Forelimb muscle (tissue), 1 donor: ENCODE measurements at places on chromosomes 2 and 18. TPM values are rescaled to one million over a fixed set of nuclear protein-coding genes. Genes with fewer than 3 reads are reported as not detected.

Gene DYNAP
- 0.10 TPM for polyA plus RNA-seq

Gene SERPINB12
- 0.53 TPM for polyA plus RNA-seq

DNA sequence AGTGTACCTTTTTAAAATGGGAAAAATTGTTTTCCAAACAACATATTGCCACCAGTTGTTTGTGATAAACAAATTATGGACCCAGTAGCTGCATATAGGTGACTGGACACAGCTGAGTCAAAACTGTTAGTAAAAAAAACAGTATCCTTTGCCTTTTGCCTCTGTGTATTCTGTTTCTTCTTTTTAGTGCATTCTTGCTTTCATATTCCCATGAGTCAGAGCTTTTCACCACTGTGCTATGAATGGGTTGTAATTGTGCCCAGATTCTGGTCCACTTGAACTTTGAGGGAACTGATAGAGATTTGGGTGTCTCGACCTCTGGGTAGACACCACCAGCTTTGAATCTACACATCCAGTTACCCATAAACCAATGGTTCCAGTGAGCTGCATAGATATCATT, 1441.9 kb upstream of the ZEB2 start:
- DNase-seq = no peak

DNA sequence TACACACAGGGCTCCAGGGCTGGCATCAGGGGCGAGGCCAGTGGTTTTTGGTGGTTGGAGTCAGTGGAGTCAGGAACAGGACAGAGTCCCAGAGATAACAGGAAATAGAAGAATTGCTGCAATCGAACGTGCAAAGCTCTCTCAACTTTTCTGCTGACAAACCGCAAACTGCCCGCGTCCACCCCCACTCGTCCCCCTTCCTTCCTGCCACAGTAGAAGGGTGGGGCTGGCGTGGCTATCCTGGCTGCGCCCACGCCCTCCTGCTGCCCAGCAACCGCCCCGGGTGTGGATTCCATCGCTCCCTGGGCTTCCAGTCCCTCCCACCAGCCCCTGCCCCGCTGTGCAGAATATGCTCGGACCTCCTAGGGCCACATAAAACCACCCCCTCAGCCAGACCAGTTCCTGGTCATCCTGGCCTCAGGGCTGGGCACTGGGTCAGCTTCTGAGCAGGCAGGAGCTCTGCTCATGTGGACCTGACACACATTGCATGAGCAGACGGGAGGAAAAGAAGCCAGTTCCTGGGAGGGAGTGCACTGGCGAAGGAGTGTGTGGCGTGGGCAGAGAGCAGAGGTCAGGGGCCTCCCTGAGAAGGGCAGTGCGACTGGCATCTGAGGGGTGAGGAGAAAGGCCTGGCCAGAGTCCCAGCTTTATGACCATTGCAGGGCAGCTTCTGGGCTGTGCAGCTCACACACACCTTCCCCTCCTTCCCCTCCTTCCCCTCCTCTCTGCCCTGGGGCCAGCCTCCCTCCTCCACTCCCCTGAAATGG, 85.4 kb upstream of the ATG16L1 start:
- no peak for DNase-seq
